ENCODE measurements at places on chromosomes 3 and 15.

GRCh38 chr3:171186383-171186782 is 159.9 kb upstream of the SLC2A2 start:
- no peak for DNase-seq

GRCh38 chr3:64039332-64039731 is 16.0 kb upstream of the PSMD6 start:
- no peak for DNase-seq

GRCh38 chr3:4939276-4939675 is 40.0 kb upstream of the BHLHE40 start:
- DNase-seq: no peak

DNA sequence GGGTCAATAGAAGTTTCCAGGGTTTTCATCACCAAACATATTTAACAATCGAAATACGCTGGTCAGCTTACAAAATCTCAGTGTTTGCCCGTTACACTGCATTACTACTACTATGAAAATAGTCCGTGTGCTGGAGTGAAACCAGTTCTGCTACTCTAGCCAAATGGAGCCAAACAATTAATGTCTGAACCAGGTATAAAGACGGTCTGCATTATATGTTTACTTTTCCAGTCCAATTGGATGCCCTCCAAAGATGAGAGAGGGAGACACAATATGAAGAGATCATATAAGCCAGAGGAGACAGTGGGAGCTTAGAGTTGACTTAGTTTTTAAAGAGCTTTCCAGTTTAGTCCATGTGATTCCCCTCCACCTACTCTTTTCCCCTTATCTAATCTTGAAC is 6.3 kb upstream of the DUT start:
- no peak for DNase-seq

GRCh38 chr3:33099109-33099645 is 2.2 kb upstream of the GLB1 start:
- no peak for DNase-seq

GRCh38 chr15:41259546-41260189 is 28.6 kb downstream of the CHP1 start:
- no peak for DNase-seq

DNA sequence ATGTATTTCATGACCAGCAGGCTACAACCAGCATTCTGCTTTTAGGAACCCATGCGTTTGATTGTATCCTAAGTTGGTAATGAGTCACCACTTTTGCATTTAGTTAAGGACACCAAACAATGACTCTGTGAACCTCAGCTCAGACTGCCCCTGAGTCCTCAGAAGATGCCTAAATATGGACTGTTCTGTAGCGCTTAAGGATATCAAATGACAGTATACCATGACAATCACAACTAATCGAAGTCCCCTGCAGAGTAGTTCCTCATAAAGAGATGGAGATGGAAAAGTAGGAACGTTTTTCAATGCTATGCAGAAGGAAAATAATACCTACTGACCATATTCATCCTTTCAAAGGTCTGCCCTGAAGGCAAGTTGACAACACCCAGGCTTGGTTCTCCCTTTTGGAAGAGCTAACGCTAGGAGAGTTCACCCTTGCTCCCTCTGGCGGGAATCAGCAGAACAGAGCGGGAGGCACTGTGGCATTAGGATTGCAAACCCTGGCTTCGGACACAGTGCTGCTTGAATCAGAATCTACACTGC is 508.6 kb downstream of the FHIT start:
- no peak for DNase-seq

- DNase-seq: no peak
Observed at GRCh38 chr3:139117136-139117675, 72.5 kb upstream of the PRR23C start.

GRCh38 chr3:9179826-9180763 is 69.4 kb downstream of the SRGAP3 start:
- DNase-seq: peak; percentile 55

DNA sequence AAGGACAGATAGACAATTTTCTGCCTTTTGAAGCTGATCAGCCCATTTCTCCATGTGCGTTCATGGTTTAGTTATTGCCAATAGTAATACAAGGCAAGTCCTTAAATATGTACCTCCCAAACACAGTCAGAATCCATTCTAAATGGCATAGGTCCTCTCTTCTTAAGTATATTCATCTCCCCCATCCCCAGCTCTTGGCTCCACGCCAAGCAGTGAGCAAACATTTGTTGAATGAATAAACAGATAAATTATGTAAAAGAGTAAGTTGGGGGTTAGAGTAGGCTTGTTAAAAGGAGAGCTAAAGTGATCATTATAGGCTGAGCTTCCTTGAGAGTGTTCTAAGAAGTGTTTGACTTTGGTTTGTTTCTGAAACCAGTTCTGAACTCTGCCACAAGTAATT is 241.3 kb downstream of the ITPR1 start:
- no peak for DNase-seq

- DNase-seq: no peak
Observed at GRCh38 chr3:151075869-151076562, 9.4 kb upstream of the MED12L start.

DNA sequence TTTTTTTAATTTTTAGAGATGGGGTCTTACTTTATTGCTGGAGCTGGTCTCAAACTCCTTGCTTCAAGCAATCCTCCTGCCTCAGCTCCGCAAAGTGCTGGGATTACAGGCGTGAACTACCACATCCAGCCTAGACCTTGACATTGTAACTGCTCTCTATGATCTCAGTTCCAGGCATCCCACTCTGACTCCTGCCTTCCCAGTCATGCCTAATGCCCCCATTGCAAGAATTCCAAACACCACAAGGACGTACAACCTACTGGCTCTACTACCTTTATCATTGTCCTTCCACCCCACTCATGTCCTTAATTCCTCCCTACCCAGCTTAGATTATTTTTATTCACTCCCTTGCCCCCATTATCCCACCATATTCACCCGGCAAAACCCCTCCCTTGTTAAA is 21.6 kb downstream of the NKIRAS1 start:
- DNase-seq: no peak

DNA sequence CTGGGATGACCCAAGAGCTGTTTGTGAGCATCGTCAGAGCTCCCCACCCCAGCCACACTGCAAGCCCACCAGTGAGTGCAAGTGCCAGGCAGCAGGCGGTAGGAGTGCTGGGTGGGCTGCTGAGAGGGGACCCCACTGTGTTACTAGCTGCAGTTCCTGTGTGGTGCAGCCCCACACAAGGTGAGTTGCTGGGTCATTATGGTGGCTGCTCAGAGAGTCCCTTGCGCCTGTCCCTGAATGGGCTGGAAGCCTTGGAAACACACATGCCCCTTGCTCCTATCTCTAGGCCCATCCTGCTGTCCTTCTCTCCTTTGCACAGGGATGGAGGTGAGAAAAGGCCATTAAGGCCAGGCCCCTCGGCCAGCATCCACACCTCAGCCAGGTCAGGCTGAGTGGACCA is 83.7 kb downstream of the SEC22A start:
- no peak for DNase-seq

- DNase-seq: peak; percentile 72
Observed at GRCh38 chr3:45938864-45939263, 4.4 kb upstream of the CXCR6 start.

DNA sequence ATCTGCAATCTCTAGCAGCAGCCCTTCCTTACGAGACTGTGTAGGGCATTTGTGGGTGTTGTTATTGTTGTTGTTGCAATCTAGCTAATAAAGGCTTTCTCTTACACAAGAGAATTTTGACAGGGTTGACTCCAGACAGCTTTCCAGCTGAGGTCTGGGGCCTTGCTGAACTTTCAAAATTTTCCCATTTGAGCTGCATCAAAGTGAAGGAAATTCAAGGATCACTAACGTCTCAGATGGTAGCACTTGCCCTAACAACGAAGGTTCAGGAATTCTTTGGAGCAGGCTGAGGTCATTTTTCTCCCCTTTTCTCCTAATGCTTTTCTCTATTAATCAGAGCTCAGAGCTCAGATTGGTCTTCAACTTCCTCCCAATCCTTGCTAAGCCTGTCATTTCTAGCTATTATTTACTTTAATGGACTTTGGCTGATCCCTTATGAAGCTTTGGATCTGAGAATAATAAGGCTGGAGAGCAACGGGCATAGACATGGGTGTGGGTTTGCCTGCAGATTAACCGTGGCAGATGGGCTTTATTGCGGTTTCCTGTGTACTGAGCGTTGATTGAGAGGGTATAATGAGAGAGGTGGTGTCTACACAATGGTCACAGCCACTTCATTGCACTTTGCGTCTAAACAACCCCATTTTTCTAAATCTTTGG is 614.0 kb upstream of the AGTR1 start:
- no peak for DNase-seq

DNA sequence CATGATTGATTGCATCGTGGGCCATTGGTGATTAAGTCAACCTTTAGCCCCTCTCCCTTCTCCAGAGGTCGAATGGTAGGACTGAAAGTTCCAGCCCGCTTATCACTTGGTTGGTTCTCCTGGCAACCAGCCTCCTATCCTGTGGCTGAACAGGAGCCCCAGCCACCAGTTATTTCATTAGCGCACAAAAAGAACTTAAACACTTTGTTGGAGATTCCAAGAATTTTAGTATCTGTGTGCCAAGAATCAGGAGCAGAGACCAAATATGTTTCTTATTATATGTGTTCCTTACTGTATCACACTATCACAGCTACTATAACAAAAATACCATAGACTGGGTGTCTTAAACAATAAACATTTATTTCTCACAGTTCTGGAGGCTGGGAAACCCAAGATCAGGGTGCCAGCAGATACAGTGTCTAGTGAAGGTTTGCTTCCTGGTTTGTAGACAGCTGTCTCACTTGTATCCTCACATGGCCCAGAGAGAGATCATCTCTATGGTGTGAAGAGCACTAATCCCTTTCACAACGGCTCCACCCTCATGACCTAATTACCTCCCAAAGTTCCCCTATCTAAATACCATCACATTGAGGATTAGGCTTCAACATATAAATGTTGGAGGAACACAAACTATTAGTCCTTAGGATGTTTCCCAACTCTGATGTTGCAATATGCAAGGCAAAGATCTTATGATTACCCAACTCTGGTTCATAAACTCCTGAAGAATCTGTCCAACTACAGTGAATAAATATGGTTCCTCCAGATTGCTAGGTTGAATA is 30.5 kb upstream of the APH1B start:
- no peak for DNase-seq

GRCh38 chr3:155958676-155959075 is 88.2 kb downstream of the GMPS start:
- DNase-seq: no peak

- no peak for DNase-seq
Observed at GRCh38 chr3:53232641-53233377, 23.0 kb downstream of the TKT start.

- DNase-seq: no peak
Observed at GRCh38 chr15:28165791-28166190, 66.7 kb upstream of the OCA2 start.

GRCh38 chr3:123947482-123947881 is 13.5 kb downstream of the CCDC14 start:
- no peak for DNase-seq

DNA sequence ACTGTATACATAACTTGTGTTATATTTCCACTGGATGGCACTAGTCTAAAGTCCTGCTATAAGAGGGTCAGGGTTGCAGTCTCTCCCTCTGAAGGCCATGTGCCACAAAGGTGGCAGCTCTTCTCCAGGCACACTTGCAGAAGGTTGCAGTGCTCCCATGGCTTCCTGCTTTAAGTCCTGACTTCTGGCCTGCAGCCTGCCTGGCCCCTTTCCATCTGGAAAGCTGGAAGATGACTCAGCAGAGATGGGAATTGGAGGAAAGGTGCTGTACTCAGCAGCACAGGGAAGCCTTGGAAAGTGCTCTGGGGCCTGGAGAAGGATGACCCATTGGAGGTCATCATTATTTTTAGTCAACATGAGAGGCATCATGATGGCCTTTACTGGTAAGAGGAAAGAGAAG is 40.9 kb upstream of the MRPL3 start:
- no peak for DNase-seq

GRCh38 chr3:8416965-8417364 is 84.7 kb upstream of the LMCD1 start:
- DNase-seq: no peak

DNA sequence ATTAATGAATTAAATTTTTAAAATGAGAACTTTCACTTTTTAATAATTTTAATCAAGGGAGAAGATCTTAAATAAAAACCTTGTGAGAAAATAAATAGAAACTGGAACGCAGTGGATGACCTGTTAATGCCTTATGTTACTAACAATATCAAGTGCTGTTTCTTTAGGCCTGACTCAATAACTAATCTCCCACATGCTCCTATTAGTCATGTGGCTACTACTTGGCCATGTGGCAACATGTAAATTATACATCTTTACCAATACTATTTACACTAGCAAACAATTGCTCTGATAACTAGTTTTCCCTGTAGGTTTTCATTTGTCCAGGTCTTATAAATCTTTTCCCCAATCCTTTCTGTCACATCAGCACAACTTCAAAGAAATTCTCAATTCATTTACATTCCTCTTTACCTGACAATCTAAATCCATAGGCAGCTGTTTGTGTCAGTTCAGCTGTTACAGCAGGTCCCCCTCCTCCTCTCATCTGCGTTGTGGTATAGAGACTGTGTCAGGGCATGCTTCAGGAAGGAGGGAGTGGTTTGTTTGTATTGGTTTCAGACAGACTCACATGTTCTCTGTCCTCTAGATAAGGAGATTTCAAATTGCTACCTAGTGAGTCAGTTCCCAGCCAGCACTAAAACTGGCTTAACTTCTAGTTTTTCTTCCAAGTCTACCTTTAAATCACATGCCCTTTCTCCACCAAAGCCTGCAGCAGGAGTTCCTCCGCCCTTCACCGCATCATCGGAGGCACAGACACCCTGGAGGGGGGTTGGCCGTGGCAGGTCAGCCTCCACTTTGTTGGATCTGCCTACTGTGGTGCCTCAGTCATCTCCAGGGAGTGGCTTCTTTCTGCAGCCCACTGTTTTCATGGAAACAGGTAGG is 11.3 kb upstream of the C3orf52 start:
- DNase-seq: peak; percentile 41

GRCh38 chr3:9749296-9749644 is 482 bp upstream of the OGG1 start:
- DNase-seq: no peak

- no peak for DNase-seq
Observed at GRCh38 chr15:89740137-89740536, 10.9 kb downstream of the MESP1 start.

GRCh38 chr3:34783876-34784275 is 855.4 kb upstream of the ARPP21 start:
- no peak for DNase-seq

DNA sequence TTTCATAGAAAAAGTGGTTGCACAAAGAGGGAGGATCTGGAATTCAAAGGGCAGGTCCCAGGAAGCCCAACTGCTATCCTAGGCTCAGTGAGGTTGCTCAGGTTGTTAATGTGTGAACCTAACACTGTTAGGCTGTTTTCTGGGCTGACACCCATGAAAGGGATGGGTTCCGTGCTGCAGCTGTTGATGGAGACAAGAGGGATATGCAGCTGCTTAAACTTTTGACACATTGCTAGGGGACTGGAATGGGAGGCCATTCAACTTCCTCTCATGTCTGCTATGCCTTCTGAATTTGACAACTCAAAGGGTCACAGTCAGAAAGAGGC is 198.0 kb upstream of the NR2E3 start:
- no peak for DNase-seq

GRCh38 chr3:151319628-151320027 is 3.0 kb upstream of the GPR87 start:
- DNase-seq: no peak

Measured in activated naive CD8-positive, alpha-beta T cell treated with anti-CD3 and anti-CD28 coated beads, Interleukin-2, amount 10 ng/mL, durations not matched to agents 7 days and 5 days (primary cell).